ENCODE measurements at places on chromosomes 7 and 10.

GRCh38 chr10:131436458-131436857 is 124.9 kb upstream of the TCERG1L start:
- DNase-seq, result no peak

DNA sequence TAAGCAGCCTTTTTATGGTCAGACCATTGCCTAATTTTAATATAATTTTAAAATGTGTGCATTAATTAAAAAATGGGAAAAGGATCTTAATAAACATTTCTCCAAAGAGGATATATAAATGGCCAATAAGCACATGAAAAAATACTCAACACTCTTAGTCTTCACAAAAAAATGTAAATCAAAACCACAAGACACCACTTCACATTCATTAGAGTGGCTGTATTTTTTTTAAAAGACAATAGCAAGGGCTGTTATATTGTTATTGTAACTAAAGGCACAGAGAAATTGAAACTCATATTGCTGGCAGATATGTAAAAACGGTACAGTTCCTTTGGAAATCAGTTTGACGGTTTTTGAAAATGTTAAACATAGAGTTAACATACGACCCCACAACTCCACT is 3.2 kb upstream of the CROT start:
- no peak for DNase-seq

DNA sequence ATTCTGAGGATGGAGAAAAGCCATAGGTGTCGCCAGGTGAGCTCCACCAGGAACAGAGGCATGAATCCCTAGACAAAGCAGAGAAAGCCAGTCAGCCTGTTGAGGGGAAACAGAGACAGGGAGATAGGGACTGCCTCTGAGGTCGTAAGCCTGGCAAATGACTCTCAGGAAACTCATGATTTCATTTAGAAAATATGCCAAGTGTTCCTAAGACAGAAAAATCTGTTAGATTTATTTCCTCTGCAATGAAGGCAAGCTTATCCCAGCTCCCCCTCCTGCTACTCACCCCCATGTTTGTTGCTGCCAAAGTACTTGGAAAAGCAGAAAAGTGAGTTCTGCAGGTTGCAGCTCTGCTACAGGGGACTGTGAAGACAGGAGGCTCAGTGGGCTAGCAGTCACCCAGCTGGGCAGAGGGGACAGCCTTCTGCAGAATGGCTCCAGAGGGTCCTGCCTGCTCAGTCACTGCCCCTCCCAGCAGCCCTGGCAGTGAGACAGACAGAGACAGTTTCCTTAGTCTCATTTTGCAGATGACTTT is 184.3 kb downstream of the ADRA2A start:
- DNase-seq, result no peak

GRCh38 chr10:79320316-79320715 is 27.0 kb upstream of the PPIF start:
- DNase-seq, result no peak
